ENCODE measurements at places on chromosomes 1 and 21.

- no peak for DNase-seq
These were observed 12.0 kb downstream of the SLAMF8 start for GRCh38 chr1:159838715-159839114.

- DNase-seq = no peak
These were observed 65.5 kb downstream of the DDX20 start for GRCh38 chr1:111821121-111821745.

GRCh38 chr1:18496056-18496455 is 15.3 kb downstream of the KLHDC7A start:
- DNase-seq = no peak

- DNase-seq = no peak
These were observed 83.5 kb upstream of the GADD45A start for GRCh38 chr1:67601539-67601938.

GRCh38 chr1:94236630-94237290 is 624 bp downstream of the ARHGAP29 start:
- no peak for DNase-seq

DNA sequence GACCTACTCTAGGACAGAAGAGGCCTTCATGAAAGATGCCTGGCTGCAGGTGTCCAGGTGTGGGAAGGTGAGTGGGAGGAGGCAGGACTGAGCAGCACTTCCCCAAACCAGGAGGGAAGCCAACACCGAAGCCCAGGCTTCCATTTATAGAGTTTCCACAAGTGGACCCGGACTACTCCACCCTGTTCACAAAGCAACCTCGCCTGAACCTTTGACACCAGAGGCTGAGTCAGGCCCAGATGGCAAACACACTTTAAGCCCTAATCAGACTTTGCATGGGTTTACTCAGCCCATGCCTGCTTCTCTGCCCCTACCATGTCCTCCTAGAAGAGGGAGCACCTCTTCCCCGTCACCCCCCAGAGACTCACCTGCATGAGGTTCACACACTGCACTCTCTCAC is 14.0 kb downstream of the PRR9 start:
- no peak for DNase-seq

GRCh38 chr1:219938706-219939105 is 10.3 kb upstream of the SLC30A10 start:
- DNase-seq = no peak

- DNase-seq = no peak
These were observed 19.5 kb downstream of the PAFAH2 start for GRCh38 chr1:25978403-25978802.

DNA sequence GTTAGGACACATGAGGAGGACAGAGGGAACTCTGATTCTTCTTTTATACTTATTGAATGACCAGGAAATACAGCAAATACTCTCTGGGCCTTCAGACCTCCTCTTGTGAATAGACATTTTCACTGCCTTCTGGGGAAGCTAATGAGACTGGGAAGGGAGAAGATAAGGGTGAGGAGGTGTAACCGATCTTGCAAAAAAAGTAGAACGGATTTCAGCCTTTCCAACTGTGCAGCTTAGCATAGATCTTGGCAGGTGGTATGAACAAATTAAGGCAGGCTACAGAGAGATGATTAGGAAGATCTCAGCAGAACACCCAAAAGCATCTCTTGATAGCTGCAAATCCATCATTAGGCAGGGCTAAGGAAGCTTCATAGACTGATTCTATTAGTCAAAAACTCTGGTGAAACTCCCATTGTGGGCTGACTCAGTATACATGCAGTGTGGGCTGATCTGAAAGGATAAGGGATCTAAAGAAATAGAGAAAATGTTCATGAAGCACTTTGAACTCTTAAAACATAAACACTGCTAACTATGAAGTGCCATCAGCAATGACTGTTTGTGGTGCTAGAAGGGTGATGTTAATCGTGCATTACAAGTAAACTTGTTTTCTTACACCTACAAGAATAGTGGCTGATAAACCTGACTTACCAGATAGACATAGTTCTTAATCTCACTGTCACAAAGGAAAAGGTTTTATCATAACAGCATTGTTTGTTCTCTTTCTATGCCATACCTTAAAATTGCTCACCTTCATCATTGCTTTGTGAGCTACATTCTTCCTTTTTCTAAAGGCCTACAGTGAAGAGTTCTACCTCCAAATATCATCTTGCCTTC is 85.5 kb upstream of the PALMD start:
- no peak for DNase-seq

- no peak for DNase-seq
These were observed 14.4 kb downstream of the COL16A1 start for GRCh38 chr1:31689379-31689778.

- DNase-seq = no peak
These were observed 37.0 kb upstream of the ATP6V1G3 start for GRCh38 chr1:198577444-198577843.

DNA sequence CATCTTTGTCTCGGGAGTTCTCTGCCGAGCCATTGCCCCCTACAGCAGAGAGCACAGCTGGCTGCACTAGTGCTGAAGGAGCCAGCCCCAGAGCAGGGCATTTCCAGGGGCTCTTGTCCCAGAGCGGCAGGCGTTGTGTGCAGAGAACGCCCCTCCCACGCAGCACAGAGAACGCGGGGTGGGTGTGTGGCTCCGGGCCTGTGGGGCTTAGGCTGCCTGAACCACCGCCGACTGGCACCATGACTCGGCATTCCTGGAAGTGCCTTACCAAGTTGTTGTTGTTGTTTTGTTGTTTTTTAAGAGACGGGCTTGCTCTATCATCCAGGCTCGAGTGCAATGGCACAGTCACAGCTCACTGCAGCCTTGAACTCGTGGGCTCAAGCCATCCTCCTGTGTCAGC is 15.8 kb upstream of the DIP2A start:
- DNase-seq = peak; percentile 51

- DNase-seq = peak; percentile 6
These were observed 3.4 kb downstream of the IGSF21 start for GRCh38 chr1:18110968-18111367.

DNA sequence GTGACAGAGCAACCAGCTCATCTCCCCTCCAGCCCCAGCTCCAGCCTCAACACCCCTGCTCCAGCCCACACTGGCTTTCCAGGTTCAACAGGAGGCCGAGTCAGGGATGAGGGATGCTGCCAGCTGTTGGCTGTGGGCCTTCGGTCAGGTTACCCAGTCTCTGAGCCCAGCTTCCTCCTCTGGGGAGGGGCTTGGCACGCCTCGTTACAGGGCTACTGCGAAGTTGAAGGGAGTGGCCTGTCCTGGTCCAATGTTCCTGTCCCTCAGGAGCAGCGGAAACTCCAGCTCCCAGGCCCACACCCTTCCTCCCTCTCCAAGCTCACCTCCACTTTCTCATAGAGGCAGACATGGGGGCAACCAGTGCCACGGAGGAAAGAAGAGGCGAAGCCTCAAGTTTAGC is 15.1 kb upstream of the TAS1R2 start:
- DNase-seq = no peak

DNA sequence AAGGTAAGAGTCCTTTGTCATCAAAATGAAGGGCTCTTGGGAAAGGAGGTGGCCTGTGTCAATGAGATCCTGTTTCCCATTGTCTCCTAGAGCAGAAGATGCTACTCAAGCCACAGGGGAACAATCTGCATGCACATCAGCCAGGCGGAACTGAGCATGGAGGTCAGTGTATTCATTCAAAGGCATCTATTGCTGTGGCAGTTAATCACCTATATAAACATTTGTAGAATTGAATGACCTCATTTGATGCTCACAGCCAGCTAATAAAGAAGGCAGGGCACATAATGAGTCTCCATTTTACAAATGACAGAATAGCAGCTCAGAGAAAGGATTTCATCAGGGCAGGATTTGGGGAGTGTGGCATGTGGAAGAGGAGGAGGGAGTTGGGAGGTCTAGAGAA is 5.7 kb upstream of the FYB2 start:
- no peak for DNase-seq

GRCh38 chr1:117368116-117369108 is 1.2 kb downstream of the MAN1A2 start:
- no peak for DNase-seq
